ENCODE measurements at places on chromosomes 12 and 14. TPM values are rescaled to one million over a fixed set of nuclear protein-coding genes. Genes with fewer than 3 reads are reported as not detected.

The BCL11B gene
- total RNA-seq, result 0.58 TPM

- no peaks in the 10 kb centered on the region for H3K27me3 ChIP-seq
- no peak for DNase-seq
- no peak overlapping the region for H3K27ac ChIP-seq
- no peak overlapping the region for H3K4me3 ChIP-seq
Measured at GRCh38 chr14:70995671-70996070, 88.4 kb downstream of the PCNX1 start.

The SPTLC2 gene
- 45.4 TPM for total RNA-seq

The NDRG2 gene
- 107 TPM for total RNA-seq

GRCh38 chr12:52867642-52868041, 18.8 kb upstream of the KRT78 start:
- no peak overlapping the region for H3K27ac ChIP-seq
- peak; percentile 88 for DNase-seq
- H3K27me3 ChIP-seq, result no peaks in the 10 kb centered on the region
- no peaks in the 10 kb centered on the region for H3K4me1 ChIP-seq
- no peaks in the 10 kb centered on the region for H3K36me3 ChIP-seq

DNA sequence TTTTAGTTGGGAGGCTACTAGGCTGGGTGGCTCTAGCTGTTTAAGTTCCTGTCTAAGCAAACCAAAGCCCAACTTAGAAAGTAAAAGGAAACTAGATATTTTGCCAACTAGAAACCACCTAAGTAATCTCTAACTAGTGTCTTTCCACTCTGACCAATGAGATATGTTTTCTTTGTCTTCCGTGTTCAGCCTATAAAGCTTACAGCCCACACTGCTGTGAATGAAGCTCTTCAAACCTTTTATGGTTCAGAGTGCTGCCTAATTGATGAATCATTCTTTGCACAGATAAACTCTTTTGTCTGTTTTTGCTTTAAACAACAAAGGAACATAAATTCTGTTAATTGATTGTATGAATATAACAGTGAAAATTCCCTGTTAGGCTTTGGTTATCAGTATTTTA, 66.1 kb downstream of the FUT8 start:
- H3K36me3 ChIP-seq, result no peaks in the 10 kb centered on the region
- no peaks in the 10 kb centered on the region for H3K4me1 ChIP-seq
- H3K27ac ChIP-seq, result no peak overlapping the region
- DNase-seq, result no peak

DNA sequence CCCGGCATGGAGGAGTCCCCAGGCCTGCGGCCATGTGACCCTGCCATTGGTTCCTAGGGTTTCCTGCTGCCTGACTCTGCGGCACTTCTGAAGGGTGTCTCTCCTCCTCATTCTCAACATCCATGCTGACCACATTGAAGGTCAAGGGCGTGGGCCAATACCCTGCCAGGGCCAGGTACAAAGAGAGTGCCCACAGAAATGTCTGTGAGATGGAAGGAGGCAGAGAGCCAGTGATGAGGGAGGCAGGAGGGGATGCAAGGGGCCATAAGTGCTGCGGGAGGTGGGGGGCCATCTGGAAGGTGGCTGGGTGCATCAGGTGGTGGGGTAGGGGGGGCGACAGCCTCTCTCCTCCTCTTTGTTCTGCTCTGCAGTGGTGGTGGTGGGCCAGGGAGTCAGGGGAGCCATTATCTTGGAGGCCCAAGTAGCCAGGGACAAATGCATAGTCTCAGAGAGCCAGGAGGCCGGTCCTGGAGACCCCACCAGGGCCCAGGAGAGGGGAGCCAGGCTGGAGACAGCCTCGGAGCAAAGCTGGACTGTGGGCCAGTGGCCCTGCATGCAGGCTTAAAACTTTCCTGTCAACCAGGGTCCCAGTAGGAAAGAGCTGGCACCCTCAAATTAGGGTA, 13.0 kb upstream of the CDC42BPB start:
- no peak overlapping the region for H3K4me3 ChIP-seq
- no peak overlapping the region for H3K27ac ChIP-seq
- no peak for DNase-seq
- H3K36me3 ChIP-seq, result no peaks in the 10 kb centered on the region
- H3K27me3 ChIP-seq, result no peaks in the 10 kb centered on the region
- H3K4me1 ChIP-seq, result no peaks in the 10 kb centered on the region

DNA sequence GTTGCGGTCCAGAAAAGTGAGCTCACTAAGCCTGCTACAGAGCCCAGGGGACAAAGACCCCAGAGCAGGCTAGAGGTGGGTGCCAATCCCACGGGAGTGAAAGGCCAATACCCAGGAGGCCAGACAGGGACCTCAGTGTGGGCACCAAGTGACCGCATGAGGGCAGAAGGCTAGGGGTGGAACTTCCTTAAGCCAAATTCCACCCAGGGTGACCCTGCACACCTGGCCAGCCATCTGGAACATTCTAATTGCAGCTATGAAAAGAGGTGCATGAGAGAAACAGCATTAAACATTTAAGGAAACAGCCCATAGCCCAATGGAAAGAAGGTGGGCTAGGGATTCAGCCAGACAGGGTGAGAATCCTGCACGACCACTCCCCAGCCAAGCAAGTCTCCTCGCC, 19.4 kb downstream of the GLTP start:
- H3K27ac ChIP-seq, result no peak overlapping the region
- no peaks in the 10 kb centered on the region for H3K4me1 ChIP-seq
- DNase-seq, result no peak
- H3K36me3 ChIP-seq, result peaks cover 2% of the 10 kb centered on the region
- no peaks in the 10 kb centered on the region for H3K27me3 ChIP-seq
- H3K4me3 ChIP-seq, result no peak overlapping the region

GRCh38 chr12:132617822-132618682, 524 bp upstream of the P2RX2 start:
- no peaks in the 10 kb centered on the region for H3K36me3 ChIP-seq
- no peak overlapping the region for H3K4me3 ChIP-seq
- no peak overlapping the region for H3K27ac ChIP-seq
- no peaks in the 10 kb centered on the region for H3K4me1 ChIP-seq

The ADAMTS20 gene
- not detected for total RNA-seq

The FAM186B gene
- 0.30 TPM for total RNA-seq

DNA sequence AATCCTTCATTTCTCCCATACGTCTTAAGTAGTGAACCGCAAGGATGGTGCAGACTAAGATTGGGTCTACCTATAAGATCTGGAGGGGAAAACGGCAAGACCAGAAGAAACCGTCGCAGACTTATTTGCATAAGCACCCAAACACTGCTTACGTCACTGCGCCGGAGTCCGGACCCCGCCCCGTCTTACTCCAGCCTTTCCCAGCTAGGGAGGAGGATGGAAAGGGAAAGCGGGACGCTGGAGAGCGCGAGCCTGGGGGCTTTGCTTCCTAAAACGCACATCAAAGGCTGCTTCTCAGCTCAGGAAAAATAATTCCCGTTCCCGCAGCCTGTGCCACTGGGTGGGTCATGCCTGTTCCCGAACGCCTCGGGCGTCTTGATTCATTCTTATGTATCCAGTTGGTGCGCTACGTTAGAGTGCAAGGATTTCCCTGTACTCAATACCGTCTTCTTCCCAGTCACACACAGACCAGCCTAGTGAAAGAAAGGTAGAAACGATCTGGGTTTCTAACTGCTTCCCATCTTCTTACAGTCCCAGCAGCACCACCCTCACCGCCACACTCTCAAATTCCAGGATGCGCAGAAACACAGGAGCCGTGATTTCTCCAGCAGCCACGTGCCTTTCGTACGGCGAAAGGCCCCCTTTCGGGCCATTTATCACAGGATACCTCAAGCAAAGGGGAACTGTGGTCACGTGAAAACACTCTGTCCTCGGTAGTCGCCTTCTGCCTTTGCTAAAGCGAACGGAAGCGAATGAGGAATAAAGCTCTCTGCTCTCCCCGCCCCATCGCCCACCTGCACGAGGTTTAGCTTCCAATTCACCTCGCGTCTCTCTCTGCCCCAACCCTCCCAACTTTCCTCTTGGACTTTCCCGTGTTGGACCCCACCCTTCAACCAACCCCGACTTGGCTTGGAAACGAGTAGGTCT, 1.1 kb downstream of the SLC6A15 start:
- H3K36me3 ChIP-seq, result no peaks in the 10 kb centered on the region
- no peak overlapping the region for H3K27ac ChIP-seq
- H3K4me3 ChIP-seq, result peak overlapping the region; percentile 28
- H3K4me1 ChIP-seq, result peaks cover 2% of the 10 kb centered on the region
- DNase-seq, result peak; percentile 52
- H3K27me3 ChIP-seq, result no peaks in the 10 kb centered on the region
